GM12864 (cell line): ENCODE measurements at places on chromosomes 11 and 22.

- no peak for DNase-seq
Observed at GRCh38 chr11:8259306-8259959, 4.2 kb downstream of the LMO1 start.

- DNase-seq, result no peak
Observed at GRCh38 chr11:70760416-70761020, 362.2 kb downstream of the CTTN start.

GRCh38 chr22:33920197-33920540 is at the start of gene LARGE1:
TSS of gene LARGE1 (minus strand) at chr22:33920476.
- DNase-seq, result no peak

DNA sequence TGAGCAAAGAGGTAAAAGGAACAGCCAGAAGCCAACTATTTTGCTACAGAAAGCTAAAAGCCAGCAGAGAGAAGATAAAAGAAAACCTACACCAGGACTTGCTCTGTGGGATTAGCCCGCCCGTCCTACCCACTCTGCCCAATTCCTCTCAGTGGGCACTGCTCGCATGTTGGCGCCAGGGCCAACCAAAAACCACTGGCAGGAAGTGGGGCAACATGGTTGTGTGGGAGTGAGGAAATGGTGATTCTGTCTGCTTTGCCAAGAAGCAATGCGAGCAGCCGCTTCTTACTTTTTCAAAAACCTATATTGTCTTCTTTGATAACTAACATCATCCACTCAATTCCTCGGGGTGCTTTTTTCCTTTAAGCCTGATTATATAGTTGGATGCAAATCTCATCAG is 14.2 kb upstream of the APOA1 start:
- no peak for DNase-seq

- DNase-seq, result no peak
Observed at GRCh38 chr11:61082062-61082870, 20.0 kb upstream of the CD5 start.

GRCh38 chr22:34604312-34604711 is 461.6 kb upstream of the ISX start:
- DNase-seq, result no peak

GRCh38 chr22:21652547-21653545 is 10.7 kb downstream of the SDF2L1 start:
- DNase-seq, result no peak

- no peak for DNase-seq
Observed at GRCh38 chr11:28539239-28540030, 431.2 kb downstream of the METTL15 start.

DNA sequence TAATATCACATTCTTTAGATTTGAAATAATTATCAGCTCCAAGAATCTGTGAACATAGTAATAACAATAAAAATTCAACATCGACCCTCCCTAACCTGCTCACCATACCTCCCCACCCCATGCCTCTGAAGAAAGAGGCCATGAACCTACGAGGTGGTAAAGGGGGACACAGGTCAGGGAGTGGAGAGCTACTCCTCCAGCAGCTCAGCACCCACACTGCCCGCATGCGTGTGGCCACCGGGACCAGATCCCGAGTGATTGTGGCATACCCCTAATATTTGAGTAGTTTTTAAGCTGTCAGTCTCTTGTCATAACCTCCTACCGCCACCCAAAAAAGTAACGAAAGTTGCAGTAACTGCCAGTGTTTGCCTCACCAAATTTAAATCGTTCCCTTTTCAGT is 16.8 kb upstream of the ADSL start:
- DNase-seq, result no peak

- peak; percentile 5 for DNase-seq
Observed at GRCh38 chr11:44286268-44286880, 23.6 kb downstream of the ALX4 start.

DNA sequence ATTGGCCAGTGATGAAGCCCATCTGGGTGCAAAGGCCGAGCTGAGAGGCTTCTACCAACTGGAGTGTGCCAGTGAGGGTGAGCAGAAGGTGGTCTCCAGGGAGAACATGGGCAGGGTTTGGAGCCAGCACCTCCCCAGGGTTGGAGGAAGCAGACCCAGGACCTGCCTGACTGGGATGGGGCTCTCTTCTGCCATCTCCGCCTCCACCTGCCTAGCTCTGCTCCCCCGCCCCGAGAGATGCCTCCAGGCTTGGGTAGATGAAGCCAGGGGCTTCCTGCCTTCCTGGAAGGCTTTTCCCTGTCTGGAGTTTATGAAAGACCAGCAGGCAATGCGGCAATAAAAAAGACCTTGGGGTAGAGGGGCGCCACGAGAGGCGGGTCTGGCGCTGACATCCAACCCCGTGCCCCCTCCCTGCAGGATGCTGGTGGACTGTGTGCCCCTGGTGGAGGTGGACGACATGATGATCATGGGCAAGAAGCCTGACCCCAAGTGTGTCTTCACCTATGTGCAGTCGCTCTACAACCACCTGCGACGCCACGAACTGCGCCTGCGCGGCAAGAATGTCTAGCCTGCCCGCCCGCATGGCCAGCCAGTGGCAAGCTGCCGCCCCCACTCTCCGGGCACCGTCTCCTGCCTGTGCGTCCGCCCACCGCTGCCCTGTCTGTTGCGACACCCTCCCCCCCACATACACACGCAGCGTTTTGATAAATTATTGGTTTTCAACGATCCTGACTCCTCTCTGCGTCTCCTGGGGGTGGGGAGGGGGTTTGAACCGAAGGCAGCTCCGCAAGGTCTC is 3.3 kb downstream of the SELENOM start:
- no peak for DNase-seq

GRCh38 chr11:898143-898511 is 12.5 kb downstream of the CHID1 start:
- DNase-seq, result no peak

DNA sequence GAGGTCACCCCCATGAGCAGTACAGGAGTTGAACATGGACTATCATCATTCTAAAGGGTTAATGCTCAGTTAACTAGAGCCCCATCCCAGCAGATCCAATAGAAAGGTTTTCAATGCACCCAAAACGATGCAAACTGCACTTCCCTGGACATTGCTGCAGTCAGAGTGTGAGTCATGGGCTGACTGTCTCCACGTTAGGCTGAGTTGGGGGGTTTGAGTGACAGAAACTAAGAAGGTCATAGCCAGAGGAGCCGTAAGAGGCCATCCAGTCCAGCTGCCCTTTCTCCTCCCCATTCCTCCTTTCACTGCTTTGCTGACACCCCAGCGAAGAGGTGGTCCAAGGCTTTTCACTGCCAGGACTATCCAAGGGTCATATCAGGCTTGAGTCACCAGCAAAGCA is 10.5 kb upstream of the OR2AT4 start:
- DNase-seq, result no peak

DNA sequence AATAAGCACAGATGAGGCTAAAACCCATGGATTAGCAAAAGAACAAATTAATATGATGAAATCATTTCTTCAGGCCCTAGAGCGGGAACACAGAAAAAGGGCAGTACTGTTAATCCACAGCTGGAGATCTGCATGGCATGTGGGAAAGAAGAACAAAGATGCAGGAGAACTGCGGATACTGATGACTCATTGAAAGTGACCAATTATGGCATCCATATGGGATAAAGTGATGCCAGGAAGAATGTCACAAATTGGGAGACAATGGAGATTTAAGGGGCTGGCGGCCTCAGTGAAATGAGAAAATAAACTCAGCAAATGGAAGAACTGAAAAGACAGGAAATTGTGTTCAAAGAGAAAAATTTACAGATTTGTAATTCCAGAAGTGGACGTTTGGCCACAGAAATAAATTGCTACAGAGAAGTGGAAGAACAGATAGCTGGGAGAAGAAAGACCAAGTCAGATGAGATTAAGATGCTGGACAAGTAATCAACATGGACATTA is 39.4 kb downstream of the SIK3 start:
- DNase-seq, result no peak

GRCh38 chr11:113470233-113470632 is 5.0 kb downstream of the DRD2 start:
- DNase-seq, result no peak

- no peak for DNase-seq
Observed at GRCh38 chr11:114386545-114386944, 13.8 kb downstream of the C11orf71 start.

DNA sequence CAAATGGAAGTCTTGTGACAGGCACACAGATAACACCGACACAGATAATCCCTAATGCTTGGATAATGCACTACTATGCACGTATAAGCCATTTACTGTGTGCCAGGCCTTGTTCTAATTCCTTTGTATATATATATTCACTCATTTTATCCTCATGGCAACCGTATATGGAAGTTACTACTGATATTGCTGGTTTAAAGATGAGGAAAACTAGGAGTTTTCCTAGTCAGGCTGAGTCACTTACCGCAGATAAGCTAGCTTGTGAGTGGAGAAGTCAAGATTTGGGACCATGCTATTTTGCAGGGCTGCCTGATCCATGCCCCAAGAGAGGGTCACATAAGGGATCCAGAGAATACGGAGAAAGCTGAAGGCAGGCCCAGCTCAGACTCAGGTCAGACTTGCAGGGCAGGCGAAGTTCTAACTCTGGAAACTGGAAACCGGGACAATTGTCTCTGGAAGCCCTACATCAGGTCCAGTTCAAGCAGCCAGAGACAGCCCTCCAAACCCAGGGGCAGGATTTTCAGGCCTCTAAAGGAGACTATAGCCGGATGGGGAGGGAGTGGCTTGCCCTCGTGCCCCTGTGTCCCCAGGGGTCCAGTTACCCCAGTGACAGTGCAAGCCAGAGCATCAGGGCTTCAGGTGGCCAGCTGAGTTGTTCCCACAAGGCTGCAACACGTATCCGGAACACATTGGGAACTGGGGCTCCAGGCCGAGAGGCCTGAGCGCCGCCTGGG is 534.8 kb downstream of the INSC start:
- DNase-seq, result no peak

GRCh38 chr11:95104856-95105255 is 15.2 kb downstream of the ENDOD1 start:
- no peak for DNase-seq

- no peak for DNase-seq
Observed at GRCh38 chr11:16584569-16584968, 153.9 kb upstream of the C11orf58 start.

- DNase-seq, result no peak
Observed at GRCh38 chr11:128415539-128415938, 171.8 kb downstream of the ETS1 start.

DNA sequence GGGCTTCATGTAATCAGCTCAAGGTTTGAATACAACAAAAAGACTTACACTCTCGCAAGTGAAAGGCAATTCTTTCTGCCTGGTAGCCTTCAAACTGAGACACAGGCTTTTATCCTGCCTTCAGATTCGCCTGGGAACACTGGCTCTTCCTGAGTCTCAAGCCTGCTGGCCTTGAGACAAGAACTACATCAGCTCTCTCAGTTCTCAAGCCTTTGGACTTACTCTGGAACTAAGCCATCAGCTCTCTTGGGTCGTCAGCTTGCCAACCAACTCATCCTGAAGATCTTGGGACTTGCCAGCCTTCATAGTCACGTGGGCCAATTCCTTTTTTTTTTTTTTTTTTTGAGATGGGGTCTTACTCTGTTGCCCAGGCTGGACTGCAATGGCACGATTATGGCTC is 35.7 kb upstream of the LRRC10B start:
- no peak for DNase-seq

- DNase-seq, result no peak
Observed at GRCh38 chr22:50396751-50397370, 53.7 kb downstream of the PPP6R2 start.

DNA sequence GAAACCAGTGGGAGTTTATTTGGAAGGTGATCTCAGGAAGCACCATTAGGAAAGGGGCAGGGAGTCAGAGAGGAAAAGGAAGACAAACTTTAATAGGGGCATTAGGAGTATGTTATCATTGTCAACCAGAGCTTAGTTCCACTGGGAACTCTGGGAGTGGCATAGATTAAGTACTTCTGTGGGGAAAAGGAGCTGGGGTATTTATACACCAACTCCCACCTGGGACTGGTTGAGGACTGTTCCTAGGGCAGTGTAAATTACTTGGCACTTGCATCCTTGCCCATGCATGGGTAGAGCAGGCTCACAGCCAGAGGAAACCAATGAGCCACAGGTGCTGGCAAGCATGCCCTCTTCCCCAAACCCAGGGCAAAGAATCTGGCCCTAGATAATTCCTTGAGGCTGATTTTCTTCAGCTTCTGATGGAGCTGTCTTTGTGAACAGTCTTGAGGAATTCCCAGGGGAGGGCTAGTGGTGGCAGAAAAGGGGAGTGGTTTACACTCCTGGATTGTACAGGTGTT is 541.2 kb downstream of the MIAT start:
- no peak for DNase-seq

DNA sequence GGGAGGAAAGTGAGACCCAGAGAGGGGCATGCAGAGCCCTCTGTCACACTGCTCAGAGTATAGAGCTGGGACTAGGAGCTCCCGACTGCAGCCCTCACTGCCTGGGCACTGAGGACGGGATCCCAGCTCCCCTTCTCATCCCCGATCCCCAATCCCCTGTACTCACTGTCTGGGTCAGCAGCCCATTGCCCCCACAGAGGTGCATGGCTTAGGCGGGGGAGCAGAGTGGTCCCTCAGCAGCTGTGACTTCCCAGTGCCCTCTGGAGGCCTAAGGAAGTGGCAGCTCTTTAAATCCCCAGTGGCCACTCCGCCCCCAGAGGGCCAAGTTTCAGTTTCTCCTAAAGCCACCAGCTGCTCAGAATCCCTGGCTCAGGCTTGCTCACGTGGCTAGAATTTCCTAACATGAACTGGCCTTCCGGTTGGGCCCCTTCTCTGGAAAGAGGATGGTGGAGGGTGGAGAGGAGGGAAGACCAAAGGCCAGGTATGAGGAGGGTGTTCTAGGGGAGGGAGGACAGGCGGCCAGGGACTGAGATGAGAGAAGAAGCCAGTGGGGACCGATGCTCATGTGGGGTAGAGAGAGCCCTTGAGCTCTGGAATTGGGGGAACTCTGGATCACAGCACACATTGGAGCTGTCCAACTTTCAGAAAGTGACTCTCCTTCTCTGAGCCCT is at the start of gene BATF2:
Gene BATF2, minus strand, starts transcription at position 262 of the 671 bp plus-strand sequence. Its CDS starts 57 bp downstream, at position 205.
- no peak for DNase-seq

DNA sequence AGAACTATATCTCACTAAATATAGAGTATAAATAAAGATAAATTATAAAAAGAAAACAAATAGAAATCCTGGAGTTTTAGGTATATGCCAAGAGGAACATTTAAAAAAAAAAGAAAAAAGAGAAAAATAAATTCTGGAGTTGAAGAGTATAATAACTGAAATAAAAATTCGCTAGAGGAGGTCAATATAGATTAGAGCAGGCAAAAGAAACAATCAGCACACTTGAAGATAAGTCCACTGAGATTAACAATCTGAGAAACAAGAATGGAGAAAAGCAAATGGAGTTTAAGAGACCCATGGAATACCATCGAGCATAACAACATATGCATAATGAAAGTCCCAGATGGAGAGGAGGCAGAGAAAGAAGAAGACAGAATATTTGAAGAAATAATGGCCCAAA is 14.3 kb upstream of the BEST1 start:
- DNase-seq, result no peak

- no peak for DNase-seq
Observed at GRCh38 chr11:11082646-11083045, 224.8 kb upstream of the ZBED5 start.

- DNase-seq, result no peak
Observed at GRCh38 chr11:115349335-115350017, 154.7 kb downstream of the CADM1 start.

GRCh38 chr22:47381240-47381639 is 618.8 kb downstream of the TBC1D22A start:
- no peak for DNase-seq
